ENCODE measurements at places on chromosomes 11 and 22. TPM values are rescaled to one million over a fixed set of nuclear protein-coding genes. Genes with fewer than 3 reads are reported as not detected.

GRCh38 chr11:44434191-44434590 is 124.3 kb upstream of the ALX4 start:
- DNase-seq: no peak

GRCh38 chr11:72812967-72813739 is 1.1 kb upstream of the ATG16L2 start:
- DNase-seq: no peak

GRCh38 chr11:120884154-120885020 is 139.5 kb upstream of the TBCEL start:
- no peak for DNase-seq

Gene ELFN2
- 4.1 TPM for total RNA-seq

- DNase-seq: no peak
Measured at GRCh38 chr11:57422669-57423068, 4.3 kb downstream of the SLC43A3 start.

Gene PHETA2
- 7.8 TPM for total RNA-seq

- DNase-seq: no peak
Measured at GRCh38 chr11:8063324-8063723, 17.7 kb upstream of the TUB start.

- no peak for DNase-seq
Measured at GRCh38 chr11:85896876-85897275, 41.7 kb downstream of the CCDC83 start.

- DNase-seq: no peak
Measured at GRCh38 chr11:133897331-133897650, 52.0 kb upstream of the SPATA19 start.

- DNase-seq: no peak
Measured at GRCh38 chr11:79102840-79103239, 338.0 kb downstream of the TENM4 start.

Gene NCAM1
- 141 TPM for total RNA-seq

All from mesothelial cell of epicardium (in vitro differentiated cells).